OCI-M1 (cell line): ENCODE measurements at places on chromosomes 2 and 18.
A peak's percentile ranks its signal among the peaks of the same experiment; 100 is the strongest.

DNA sequence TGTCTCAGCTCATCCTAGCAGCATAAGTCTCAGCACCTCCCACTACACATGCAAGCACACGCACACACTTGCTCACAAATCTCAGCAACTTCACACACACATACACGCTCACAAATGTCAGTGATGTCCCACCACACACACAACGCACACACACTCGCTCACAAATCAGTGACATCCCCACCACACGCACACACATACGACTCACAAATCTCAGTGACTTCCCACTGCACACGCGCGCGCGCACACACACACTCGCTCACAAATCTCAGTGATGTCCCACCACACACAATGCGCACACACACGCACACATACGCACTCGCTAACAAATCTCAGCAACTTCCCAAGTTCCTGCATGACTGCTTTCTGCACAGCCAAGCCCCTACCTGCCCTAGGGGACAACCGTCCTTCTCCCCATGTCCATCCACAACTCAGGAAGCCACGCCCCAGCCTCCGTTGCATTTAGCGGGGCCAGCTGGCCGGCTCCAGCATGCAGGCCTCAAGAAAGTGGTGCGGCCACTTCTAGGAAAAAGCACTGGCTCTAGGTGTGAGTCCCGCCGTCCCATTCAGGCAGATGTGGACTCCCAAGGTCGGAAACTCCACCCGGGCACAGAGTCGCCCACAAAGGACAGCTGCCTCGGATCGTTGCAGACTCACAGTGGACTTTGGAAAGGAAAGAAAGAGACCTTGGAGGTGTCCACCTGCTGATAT lies 180.1 kb upstream of the SALL3 start:
- no peak for DNase-seq

DNA sequence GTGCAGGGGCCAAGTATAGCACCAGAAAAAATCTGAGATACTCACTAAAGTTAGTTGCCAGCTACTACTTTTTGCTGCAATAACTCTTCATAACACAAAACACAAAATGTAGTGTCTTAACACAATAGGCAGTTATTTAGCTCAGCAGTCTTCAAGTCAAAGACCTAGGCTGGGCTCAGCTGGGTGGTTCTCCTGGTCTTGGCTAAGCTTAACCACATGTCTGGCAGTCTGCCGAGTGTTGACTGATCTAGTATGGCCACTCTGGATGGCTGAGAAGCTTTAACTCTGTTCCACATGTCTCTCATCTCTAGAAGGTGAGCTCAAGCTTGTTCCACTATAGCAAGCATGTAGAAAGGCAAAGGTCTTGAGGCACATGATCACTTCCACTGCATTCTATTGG lies 451.6 kb downstream of the SOX11 start:
- peak; percentile 3 for DNase-seq

DNA sequence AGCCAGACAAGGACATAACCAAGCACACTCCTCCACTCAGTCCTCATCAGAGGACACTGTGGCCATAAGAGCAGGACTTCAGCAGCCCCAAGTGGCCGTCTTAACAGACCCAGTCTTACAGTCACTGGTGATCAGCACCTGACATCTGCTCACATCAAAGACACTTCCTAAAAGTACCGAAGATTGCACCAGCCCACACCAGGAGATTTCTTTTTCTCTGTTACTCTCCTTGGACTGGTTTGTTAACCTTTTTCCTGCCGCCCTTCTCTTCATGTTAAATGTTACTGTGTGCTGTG lies 44.1 kb downstream of the MRPS5 start:
- DNase-seq: peak; percentile 48

DNA sequence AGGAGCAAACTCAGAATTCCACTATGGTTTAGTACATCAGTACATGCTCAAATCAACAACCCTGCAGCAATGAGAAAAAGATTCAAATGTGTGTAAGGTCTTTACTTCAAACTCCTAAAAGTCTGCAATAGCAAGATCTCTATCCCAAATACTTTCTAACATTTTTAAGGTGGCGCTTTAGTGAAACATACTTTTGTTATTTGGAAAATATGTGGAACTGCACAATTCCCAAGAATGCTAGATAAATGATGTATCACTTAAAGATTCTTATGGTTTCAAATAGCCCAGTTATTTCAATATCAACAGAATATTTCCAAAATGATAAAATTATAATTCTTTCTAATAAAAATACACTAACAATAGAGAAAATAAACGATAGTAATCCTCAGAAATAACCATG lies 227.6 kb upstream of the SMAD7 start:
- DNase-seq: no peak

GRCh38 chr2:230888824-230889400 lies 24.2 kb downstream of the ITM2C start:
- no peak for DNase-seq

DNA sequence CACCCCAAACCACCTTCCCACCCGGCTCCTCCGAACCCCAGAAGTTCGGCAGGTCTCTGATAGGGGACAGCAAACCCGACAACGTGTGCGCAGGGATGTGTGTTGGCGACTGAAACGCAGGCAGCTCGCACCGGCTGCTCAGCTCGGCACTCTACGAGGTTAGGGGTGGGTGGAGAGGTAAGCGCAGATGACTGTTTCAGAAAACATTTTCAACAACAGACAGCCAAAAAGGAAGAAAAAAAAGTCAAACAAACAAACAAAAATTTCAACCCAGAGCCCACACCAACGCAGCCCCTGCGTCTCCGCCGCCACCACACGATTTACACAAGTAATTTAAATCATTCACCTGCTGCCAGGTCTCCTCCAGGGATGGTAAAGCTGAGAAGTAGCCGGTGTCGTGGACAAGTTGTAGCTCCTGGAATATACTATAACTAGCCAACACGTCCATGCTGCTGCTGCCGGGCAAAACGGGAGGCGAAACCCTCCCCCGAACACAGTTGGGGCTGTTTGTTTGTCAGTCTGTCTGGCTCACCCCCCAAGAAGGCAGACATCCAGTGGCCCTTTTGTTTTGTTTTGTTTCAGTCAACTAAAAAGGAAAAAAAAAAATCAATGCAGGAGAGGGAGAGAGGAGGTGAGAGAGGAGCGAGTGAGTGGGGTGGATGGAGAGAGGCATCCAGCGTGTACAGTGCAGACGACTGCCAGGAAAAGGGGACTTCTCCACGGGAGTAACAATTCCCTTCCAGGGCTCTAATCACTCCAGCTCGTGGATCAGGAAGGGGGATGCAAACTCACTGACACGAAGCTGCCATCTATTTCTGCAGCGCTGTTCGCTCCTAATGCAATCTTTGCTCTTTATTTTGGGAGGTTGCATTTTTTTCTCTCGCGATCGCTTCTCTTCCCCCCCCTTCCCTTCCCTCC lies at the start of gene KLF7:
Gene KLF7 (minus strand): TSS at position 828 of the 918 bp plus-strand sequence. CDS start 380 bp downstream, at position 448.
- no peak for DNase-seq

DNA sequence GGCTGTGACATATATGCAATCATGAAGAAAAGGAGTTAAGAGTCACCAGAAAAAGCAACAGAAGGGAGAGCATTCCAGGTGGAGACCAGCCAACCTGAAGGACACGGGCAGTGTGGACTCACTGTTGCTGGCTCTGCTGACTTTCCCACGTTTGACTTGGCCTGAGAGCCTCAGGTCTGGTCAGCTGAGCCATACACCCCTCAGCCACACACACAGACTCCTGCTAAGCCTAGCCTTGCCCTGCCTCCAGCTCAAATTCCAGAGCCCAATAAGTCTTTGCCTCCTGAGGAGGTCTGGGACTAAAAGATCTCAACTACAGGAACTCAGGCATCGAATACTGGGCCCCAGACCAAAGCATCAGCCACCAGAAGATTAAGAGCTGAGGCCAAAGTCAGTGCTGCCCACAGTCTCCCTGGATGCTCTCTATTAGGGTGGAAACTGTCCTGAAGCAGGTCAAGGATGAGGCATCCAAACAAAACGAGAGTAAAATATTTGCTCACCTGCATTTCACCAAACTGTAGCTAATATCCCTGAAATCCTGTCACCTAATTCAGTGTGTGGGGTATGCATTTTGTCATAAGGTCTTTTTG lies 23.3 kb downstream of the CACNB4 start:
- DNase-seq: no peak

DNA sequence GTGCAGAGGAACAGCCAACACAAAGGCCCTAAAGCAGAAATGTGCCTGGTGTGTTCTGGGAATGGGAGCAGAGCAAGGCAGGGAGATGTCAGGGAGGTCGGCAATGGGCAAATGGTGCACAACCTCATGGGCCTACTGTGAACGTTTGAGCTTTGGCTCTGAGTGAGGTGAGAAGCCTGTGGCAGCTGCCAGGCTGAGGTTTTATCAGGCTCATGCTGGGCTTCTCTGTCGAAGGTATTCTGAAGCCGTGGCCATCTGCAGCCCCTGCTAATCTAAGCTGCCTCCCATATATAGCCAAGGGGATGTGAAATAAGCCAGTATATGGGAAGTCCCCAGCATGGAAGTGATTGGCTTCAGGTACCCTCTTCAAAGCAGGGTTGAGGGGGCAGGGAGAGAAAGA lies 193.3 kb downstream of the SLC4A3 start:
- no peak for DNase-seq

- DNase-seq: no peak
These were observed 3.6 kb downstream of the INO80D start for GRCh38 chr2:206082298-206082843.

- no peak for DNase-seq
These were observed 284.7 kb upstream of the PKDCC start for GRCh38 chr2:41763141-41763540.
